ENCODE measurements at places on chromosomes 12 and 14.

- DNase-seq: no peak
Observed at GRCh38 chr12:76024942-76025600, 6.5 kb downstream of the PHLDA1 start.

- no peak for DNase-seq
Observed at GRCh38 chr14:90678420-90678819, 137.8 kb downstream of the TTC7B start.

- DNase-seq: no peak
Observed at GRCh38 chr12:89211456-89211855, 140.8 kb downstream of the DUSP6 start.

DNA sequence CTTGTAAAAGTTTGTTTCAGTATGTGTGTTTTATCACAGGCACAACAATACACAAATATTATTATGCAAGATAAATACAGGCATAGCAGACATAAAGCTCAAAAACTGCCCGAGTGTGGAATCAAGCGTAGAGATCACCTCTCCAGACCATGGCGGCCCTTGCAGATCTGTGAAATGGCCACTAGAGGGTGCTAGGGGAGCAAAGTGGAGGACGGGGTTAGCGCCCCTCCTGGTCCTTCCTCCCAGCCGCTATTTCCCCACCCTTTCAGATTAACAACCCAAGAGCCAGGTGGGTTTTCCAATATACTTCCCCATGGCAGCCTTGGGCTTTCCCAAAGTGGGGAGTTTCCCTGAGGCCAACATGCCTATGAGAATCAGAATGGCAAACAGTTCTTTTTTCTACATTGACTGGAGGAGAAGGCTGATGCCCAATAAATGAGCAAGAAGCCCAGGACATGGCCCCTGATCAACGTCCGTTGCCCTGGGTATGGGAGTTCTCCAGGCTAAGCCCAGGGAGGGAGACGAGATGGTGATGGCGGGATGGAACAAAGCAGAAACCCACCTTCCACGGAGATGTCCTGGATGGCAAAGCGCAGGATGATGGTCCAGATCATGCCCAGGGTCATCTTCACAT, 67.4 kb downstream of the ACTN1 start:
- peak; percentile 71 for DNase-seq

DNA sequence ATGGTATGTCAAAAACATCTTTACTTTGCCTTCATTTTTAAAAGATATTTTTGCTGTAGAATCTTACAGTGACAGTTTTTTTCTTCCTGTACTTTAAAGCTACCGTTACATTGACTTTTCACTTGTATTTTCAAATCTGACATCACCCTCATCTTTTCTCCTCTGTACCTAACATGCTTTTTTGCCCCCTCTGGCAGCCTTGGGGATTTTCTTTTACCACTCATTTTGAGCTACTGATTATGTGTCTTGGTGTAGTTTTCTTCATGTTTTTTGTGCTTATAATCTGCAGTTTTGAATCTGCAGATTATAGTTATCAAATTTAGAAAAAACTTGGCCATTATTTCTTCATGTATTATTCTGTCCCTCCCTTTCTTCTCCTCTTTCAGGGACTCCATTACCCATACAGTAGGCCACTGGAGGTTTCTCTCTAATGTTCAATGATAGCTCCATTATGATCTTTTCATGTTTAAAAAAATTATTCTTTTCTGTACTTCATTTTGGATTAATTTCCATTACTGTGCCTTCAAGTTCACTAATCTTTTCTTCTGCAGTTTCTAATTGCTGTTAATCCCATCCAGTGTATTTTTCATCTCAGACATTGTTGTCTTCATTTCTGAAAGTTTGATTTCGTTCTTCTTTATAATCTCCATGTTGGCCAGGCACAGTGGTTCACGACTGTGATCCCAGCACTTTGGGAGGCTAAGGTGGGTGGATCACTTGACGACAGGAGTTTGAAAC, 70.0 kb downstream of the ACADS start:
- no peak for DNase-seq

DNA sequence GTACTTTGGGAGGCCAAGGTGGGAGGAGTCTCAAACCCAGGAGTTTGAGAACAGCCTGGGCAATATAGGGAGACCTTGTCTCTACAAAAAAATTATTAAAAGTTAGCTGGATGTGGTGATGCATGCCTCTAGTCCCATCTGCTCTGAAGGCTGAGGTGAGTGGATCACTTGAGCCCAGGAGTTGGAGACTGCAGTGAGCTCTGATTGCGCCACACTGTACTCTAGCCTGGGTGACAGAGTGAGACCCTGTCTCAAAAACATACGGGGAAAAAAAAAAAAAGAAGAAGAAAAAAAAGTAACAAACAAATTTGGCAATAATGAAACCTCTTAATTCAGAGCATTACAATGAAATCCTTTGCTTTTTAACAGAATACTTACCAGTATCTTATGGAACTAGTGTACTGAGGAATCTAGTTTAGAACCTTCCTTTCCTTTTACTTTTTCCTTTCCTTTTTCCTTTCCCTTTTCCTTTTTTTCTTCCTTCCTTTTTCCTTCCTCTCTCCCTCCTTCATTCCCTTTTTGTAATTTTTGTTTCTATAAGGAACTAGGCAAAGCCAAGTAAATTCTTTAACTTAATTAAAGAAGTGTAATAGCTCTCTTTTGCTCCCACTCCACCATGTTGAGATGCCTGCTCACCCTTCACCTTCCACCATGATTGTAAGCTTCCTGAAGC, 12.2 kb upstream of the CNOT2 start:
- no peak for DNase-seq

- DNase-seq: no peak
Observed at GRCh38 chr12:116813271-116814041, 67.8 kb downstream of the HRK start.

DNA sequence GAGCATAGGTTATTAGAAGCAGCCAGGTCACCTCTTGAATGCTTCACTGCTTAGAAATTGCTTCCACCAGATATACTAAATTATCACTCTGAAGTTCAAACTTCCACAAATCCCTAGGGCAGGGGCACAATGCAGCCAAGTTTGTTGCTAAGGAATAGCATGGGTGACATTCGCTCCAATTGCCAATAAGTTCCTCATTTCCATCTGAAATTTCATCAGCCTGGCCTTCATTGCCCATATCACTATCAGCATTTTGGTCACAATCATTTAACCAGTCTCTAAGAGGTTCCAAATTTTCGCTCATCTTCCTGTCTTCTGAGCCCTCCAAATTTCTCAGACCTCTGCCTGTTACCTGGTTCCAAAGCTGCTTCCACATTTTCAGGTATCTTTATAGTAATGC, 356.1 kb downstream of the DAD1 start:
- DNase-seq: no peak

GRCh38 chr12:20567413-20567812, 127.7 kb upstream of the SLCO1C1 start:
- DNase-seq: no peak

DNA sequence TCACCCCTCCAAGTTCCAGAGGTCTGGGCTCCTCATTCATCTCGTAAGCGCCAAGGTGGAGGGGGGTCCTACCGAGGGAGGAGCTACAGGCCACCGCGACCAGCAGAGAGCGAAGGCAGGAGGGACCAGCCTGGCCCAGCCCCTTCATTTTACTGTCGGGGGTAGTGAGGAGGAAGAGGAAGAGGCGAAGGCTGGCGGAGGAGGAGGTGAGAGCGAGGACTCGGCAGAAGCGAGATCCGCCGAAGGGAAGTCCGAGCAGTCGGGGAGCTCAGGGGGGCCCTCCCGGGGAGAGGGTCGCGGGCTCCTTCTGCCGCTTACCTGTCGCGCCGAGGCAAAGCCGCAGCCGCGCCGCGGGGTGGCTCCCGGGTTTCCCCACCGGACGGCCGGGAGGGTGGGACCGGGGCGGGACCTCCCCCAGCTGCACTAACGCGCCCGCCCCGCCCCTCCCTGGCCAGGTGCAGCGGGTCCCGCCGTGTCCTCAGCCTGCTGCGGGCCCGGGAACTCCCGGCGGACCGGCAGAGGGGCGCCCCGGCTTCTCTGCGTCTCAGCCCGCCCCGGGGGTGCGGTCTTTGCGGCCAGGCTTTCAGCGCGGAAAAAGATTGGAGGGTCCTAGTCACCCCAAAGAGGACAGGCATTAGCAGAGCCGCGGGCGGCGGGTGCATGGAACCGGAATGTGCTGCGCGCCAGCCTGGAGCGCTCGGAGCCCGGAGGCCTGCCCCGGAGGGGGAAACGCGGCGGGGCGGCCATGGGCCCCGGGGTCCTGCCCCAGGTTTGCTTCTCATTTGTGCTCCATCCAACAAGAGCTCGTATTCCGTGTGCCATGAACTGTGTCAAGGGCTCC, at the start of gene GALNT6:
TSS of gene GALNT6 (minus strand) at position 124 of the 841 bp plus-strand sequence. CDS start 11,625 bp downstream, outside the sequence.
- peak; percentile 63 for DNase-seq

- no peak for DNase-seq
Observed at GRCh38 chr12:58455136-58455535, 465.2 kb downstream of the LRIG3 start.

DNA sequence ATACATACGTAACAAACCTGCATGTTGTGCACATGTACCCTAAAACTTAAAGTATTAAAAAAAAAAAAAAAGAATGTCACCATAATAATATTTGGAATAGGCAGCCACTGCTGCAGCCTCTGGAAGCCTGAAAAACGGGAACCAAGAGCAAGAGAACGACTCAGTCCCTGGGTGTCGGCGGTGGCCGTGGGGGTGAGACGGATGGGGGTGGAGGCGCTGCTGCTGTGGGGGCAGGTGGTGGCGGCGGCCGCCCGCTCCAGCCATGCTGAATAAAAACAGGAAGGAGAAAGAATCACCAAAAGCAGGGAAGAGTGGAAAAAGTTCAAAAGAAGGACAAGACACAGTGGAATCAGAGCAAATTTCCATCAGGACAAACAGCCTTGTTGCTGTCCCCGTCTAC, 46.9 kb downstream of the ZFYVE21 start:
- no peak for DNase-seq

DNA sequence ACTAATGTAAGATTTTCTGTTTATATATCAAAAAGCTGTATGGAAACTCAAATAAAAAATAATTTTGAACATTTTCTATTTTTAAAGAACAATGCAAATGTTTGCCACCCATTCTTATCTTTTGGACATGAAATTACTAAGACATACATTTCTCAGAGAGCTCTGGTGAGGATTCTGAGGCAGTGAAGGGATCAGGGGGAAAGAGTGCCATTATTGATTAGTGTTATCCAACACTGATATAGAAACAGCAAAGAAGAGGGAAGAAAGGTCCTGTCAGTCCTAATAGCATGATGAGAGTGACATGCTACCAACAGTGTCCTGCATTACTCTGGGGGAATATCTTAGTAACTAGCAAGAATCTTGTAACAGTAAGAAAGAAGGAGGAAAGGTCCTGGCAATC, 282.2 kb downstream of the RPL10L start:
- DNase-seq: no peak

- DNase-seq: no peak
Observed at GRCh38 chr14:75725481-75725880, 64.4 kb downstream of the TTLL5 start.

DNA sequence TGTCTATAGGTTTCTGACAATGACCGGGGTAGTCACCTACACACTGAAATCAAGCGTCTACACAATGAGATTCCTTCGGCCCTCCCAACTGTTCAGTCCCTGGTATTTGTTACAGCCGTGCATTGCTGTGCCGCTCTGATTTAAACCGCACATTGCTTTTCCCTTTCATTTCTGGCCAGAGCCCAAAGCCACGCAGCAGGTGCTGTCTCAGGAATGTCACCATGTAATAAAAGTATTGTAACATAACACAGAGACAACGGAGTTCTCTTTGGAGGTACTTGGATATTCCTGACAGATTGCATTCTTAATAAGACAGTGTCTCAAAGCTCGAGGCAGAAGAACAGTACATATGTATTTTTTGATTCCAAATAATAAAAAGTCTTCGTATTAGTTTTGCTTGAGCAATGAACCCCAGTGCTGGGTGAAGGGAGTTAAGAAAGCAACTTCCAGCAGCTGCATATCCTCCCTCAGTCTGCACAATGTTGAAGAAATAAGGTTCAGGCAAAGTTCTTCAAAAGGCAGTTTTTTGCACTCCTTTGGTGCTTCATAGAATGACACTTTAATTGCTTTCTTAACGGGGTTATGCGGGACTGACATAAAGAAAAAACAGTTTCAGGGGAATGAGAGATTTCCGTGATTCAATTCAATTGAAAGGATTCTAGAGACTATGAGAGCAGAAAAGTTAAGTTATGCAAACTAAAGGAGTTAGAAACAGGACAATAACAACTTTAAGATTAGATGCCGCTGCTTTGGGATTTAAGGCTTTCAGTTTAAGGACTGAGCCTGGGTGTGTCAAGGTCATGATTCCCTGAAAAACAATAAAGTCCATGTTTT, 288.7 kb upstream of the FLRT2 start:
- DNase-seq: no peak

DNA sequence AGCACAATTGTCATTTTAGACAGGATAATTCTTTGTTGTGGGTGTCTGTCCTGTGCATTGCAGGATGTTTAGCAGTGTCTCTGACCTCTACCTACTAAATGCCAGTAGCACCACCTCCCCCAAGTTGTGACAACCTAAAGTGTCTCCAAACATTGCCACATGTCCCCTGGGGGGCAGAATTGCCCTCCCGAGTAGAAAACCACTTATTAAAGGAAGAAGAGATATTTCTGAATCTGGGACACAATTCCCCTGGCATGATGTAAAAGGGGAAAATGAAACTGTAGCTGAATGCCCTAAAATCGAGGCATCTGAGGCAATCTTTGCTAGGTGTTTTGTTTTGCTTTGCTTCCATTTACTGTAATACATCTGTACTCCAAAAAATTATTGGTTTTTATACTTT, 116.8 kb upstream of the NAP1L1 start:
- DNase-seq: no peak

GRCh38 chr12:1474041-1474573, 120.3 kb downstream of the FBXL14 start:
- no peak for DNase-seq

DNA sequence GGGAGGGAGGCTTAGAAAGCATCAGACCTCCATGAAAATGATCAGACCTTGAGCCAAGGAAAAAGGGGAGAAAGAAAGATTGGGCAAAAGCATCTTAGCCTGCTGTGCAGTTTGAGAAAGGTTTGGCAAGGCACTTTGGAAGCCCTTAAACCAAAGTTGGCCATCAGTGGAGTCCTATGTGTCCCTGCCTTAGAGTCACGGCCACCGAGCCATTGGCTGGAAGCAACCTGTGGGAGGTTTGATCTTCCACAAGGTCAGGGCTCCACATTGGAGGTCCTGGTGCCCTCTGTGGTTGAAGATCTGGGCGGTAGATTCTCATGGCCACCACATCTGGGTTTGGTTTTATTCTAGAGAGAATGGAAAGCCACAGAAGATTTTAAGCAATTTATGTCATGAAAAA, 44.4 kb downstream of the SRRM4 start:
- DNase-seq: no peak

- DNase-seq: no peak
Observed at GRCh38 chr14:88808359-88808758, 15.6 kb upstream of the EML5 start.

Measured in activated CD4-positive, alpha-beta T cell treated with anti-CD3 and anti-CD28 coated beads, Interleukin-2, amount 50 U/mL, for 4 hours (primary cell).